ENCODE measurements at places on chromosomes 4 and X.

GRCh38 chrX:27767387-27767786, 40.4 kb upstream of the MAGEB10 start:
- DNase-seq: no peak

DNA sequence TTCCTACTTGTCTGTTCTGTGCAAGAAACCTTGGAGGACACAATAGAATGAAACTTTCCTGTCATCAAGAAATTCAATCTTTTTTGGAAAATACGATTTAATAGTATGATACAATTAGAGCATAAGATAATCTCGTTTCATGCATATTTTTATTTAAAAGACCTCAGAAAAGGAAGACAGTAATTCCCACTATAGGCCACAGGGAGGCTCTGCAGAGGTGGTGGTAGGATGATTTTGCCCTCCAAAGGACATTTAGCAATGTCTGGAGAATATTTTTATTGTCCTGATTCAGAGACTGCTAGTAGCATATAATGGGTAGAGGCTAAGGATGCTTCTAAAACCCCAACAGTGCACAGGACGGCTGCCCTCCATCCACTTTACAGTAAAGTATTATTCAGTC, 68.7 kb downstream of the PAK3 start:
- DNase-seq: no peak

DNA sequence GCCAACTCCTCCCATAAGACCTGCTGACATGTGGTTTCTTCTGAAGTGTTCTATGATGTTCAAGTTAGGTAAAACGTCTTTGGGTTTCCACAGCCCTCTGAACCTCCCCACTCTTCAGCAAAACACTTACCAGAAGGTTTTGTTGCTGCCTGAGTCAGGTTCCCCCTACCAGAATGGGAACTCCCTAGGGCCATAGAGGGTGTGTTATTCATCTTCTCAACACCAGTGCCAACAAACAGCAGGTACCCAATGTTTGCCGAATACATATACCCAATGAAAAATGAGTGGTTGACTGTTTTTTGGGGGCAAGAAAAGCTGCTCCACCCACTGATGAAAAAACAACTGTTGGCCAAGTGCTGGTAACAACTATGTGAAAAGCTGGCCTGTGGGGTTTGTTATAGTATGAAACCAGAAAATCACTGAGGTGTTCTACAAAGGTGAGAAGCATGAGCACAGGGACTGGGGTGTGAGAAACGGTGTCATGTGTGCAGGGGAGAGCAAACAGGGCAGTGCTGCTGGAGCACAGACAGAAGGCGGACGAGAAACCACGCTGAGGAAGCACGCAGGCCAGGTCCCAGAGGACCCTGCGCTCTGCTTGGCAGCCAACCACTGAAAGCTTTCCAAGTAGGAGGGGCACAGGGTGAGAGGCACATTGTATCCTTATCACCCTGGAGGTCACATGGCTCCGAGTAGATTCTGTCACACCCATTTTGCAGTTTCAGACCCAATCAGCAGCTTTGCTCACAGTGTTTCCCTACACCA, 28.8 kb downstream of the ATP8A1 start:
- peak; percentile 71 for DNase-seq

- no peak for DNase-seq
These were observed 4.9 kb upstream of the TLR8 start for GRCh38 chrX:12901486-12901885.

DNA sequence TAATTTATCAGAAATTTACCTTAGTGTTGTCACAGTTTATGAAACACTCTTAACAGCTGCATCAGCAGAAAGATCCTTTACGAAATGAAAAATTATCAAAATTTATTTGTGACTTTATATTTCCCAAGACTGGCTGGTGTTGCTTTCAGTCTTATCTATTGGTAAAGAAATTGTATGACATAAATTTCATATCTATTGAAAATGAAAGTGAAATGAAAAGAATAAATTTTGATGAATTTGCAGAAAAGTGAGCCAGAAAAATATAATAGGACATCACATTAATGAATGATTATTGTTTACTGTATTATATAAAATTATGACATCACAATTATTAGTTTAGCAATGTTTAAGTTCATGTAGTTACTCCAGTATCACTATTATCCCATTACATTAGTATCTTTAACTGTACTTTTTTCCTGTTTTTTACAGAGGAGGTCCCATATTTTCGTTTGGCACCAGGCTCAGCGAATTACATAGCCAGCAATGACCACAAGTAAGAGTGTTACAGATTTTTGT, 13.2 kb upstream of the TMEM165 start:
- no peak for DNase-seq

- DNase-seq: no peak
These were observed 608.3 kb upstream of the PCDH10 start for GRCh38 chr4:132540797-132541196.

- DNase-seq: no peak
These were observed 1.1 kb downstream of the CBLL2 start for GRCh38 chrX:22273714-22274317.

- no peak for DNase-seq
These were observed 34.6 kb downstream of the PDLIM5 start for GRCh38 chr4:94486372-94486801.

DNA sequence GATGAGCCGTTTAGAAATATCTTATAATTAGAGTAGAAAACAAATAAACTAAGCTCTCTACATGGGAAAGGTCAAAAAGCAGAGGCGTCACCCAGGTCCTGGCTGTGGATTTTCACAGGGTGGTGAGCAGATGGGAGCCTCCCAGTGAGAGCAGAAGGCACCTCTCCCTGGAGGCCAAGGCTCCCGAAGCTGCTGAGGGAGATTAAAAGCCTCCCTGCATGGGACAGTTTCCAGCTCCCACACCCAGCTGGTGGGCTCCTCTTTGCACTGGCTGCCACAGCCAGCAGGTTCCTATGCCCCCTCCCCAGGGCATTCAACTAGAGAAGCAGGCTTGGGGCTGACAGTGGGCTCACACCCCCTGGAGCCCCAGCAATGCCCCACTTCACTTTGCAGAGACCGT, 55.2 kb upstream of the TBC1D9 start:
- no peak for DNase-seq

- no peak for DNase-seq
These were observed 780.7 kb downstream of the PCDH18 start for GRCh38 chr4:136751556-136751955.

GRCh38 chr4:156677656-156678055, 293.9 kb downstream of the PDGFC start:
- DNase-seq: no peak

- DNase-seq: no peak
These were observed 22.6 kb downstream of the HOPX start for GRCh38 chr4:56658528-56658927.

Measured in putamen (tissue), 1 donor.